Muscle of arm (tissue), 14 donors: ENCODE measurements at places on chromosomes 4 and X.

GRCh38 chrX:340641-341423, 22.2 kb upstream of the GTPBP6 start:
- DNase-seq: no peak

GRCh38 chrX:118536687-118537461, 41.3 kb downstream of the DOCK11 start:
- no peak for DNase-seq

DNA sequence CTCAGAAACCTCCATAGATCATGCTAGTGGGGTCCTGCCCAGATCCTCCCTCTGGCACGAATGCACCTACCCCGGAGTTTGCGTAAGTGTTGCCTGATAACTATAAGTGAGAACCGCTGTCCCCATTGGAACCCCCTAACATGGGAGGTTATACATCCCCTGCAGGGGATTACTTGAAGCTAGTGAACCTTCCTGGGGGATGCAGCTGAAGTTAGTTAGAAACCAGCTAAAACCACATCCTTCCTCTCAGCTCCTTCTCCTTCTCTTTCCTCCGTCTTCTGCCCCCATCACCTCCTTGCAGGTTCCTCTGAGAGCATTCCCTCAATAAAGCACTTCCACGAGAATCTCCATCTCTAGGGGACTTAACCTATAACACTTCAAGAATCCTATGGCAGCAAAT, 95.0 kb downstream of the ZNF827 start:
- no peak for DNase-seq

GRCh38 chr4:16472537-16472936, 246.3 kb upstream of the TAPT1 start:
- DNase-seq: no peak

DNA sequence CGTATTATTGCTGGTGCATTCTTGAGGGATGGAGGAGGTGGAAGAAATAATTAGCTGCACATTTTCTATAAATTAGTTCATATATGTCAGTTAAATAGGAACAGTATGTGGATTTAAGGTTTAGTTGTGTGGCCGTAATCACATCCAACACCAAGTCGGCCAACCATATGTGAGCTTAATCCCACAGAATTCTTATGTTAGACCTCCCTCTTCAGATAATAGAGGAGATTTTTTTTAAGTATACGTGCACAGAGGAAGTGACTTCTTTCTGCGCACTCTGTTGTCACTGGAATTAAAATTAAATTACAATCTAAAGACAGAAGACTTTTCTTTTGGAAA, 2.1 kb downstream of the SEPTIN11 start:
- DNase-seq: no peak

DNA sequence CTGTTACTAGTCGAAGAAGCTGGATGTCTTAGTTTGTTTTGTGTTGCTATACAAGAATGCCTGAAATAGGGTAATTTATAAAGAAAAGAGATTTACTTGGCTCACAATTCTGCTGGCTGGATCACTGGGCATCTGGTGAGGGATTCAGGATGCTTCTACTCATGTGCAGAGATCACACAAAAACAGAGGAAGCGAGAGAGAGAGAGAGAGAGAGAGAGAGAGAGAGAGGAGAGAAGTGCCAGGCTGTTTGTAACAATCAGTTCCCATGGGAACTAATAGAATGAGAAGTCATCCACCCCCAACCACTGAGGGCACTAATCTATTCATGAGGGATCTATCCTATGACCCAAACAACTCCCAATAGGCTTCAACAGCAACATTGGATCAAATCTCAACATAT, 66.2 kb upstream of the FAM9A start:
- DNase-seq: no peak

DNA sequence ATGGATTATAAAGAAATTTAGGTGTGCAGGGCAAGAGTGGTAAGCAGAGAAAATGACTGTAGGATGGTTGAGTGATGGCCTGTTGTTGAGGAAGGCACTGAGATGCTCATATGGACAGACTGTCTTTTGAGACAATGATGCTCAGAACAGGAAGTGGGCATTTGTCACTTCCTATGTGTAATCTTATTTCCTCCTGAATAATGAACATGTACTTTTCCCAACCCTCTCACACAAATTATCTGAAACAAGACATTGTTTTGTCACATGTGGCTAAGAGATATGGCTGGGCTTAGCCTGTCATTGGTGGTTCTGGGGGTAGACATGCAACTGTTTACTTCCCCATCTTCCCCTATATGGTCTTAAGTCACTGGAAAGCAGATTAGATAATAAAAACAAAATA, 240.5 kb downstream of the CFAP47 start:
- no peak for DNase-seq

- no peak for DNase-seq
These were observed 67.5 kb upstream of the NPY2R start for GRCh38 chr4:155140889-155141288.

- DNase-seq: no peak
These were observed 102.9 kb downstream of the PCDH7 start for GRCh38 chr4:30822911-30823551.

DNA sequence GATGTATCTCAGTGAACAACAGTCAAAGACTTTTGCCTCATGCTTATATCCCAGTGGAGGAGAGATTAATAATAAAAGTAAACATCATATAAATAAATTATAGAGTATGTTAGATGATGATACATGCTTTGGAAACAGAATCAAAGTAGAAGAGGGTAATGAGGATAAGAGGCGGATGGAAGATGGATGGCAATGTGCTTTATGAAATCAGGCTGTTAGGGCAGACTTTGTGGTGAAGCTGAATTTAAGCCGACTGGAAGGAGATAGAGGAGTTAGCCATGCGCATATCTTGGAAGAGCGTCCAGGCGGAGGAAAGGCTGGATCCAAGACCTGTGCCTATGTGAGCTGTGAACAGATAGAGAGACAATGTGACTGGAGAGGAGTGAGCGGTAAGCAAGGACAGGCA, 74.9 kb upstream of the GUCY1A1 start:
- no peak for DNase-seq

DNA sequence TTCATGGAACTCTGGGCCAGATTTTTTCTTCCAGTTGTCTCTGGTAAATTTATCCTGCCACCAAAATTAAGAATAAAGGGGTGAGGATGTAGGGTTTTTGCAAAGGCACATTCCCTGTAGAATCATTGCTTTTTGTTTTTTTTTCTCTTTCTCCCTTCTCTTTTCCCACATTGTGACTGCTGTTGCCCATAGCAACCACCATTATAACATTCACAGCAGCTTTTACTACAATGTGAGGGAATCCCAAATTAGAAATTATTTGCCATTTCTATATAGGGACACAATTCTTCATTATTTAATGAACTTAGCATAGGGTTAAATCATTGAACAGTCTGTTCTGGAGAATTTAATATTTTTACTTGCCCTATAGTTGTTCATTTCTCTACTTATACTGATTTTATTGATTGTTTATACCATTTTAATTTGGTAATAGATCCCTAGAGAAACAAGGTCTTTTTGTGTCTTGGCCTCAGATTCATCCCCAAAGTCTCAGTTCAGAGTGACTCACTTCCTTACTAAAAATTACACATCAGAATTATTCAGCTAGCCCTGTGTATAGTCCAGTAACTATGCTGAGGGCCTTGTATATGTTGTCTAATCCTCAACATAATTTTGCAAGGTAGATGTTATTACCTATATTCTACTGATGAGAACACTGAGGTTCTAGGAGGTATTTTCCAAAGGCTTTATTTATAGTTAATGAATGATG, 80.8 kb upstream of the ANK2 start:
- DNase-seq: no peak

GRCh38 chrX:96211953-96212352, 472.7 kb upstream of the DIAPH2 start:
- no peak for DNase-seq

DNA sequence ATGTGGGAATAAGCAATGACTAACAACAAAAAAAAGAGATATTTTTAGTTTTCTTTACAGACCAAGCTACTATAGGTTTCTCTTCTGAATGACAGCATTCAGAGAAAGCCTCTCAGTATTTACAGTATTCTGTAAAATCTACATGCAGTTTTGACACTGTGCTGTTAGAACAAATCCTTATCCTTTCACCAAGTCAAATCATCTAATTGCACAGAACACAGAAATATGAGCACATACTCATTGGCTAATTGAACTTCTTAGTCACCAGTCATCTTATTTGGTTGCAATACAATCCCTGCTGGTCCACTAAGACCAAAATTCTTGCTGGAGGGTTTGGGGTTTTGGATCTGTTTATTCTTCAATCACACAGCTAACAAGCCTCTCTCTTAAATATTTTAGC, 5.7 kb downstream of the ACOT9 start:
- DNase-seq: no peak

DNA sequence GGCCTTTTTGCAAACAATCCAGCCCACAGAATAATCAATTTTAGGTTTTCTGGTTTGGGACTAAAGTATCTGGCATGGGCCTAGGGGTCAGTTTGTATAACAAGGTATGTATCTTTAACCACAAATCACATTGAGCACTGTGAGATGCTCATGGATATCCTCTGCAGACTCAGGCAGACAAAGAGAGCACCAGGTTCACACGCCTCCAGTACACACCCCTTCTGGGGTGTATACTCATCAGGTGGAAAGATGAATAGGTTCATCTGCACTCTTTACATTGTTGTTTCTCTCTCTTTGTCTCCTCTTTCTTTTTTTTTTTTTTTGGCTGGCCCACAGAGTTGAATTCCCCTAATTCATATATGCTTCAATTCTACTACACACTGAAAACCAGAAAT, 21.1 kb downstream of the TEC start:
- no peak for DNase-seq

- DNase-seq: no peak
These were observed 97.6 kb downstream of the RAB28 start for GRCh38 chr4:13386405-13387107.

GRCh38 chr4:528296-528695, 29.3 kb downstream of the PIGG start:
- no peak for DNase-seq

GRCh38 chrX:150502979-150503897, 65.2 kb upstream of the MTM1 start:
- no peak for DNase-seq

DNA sequence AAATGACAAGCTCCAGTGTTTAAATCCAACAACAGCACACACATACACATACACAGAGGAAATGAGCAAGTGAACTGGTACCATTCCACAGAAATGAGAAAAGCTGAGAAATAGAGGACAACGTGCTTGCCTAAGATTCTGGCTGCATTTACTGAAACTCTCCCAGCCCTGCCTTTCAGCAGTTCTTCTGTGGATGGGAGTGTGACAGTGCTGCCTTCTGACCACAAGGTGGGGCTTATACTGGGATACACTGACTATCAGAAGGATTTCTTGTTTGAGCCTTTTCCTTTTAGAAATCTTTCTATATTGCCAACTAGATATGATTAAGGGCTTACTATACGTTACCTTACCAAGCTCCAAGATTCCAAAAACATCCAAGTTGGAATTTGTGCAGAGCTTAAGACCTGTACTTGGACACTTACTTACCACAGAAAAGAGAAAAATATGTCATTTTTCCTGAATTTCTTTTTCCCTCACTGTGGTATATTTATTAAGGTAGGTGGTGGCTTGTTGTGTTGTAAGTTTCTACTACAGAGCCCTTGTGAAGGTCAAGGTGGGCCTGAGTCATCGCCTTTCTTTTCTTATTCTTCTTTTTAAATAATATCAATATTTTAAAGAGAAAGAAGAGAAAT, 10.7 kb upstream of the CXCL8 start:
- peak; percentile 61 for DNase-seq

- DNase-seq: no peak
These were observed 266.3 kb downstream of the SPATA18 start for GRCh38 chr4:52317361-52317879.

DNA sequence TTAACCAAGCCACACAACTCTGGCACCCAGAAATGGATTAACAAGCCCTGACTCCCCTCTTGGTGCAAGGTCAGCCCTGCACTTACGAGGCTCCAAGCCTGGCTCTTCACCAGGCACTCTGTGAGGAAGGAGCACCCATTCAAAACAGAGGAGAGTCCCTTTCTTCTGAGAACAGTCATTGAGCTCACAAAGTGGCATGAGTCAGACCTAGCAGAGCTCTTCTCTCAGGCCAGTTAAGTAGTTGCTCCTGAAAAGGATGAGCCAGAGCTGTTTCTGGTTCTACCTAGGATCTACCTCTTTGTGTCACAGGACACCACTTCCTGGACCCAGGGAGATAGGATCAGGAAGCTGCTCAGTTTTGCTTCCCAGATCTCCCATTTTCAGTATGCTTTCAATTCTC, 48.2 kb downstream of the EVC2 start:
- DNase-seq: no peak

- no peak for DNase-seq
These were observed 12.2 kb upstream of the MTMR1 start for GRCh38 chrX:150680974-150681373.

- DNase-seq: no peak
These were observed 15.6 kb downstream of the XAGE3 start for GRCh38 chrX:52852110-52852860.

DNA sequence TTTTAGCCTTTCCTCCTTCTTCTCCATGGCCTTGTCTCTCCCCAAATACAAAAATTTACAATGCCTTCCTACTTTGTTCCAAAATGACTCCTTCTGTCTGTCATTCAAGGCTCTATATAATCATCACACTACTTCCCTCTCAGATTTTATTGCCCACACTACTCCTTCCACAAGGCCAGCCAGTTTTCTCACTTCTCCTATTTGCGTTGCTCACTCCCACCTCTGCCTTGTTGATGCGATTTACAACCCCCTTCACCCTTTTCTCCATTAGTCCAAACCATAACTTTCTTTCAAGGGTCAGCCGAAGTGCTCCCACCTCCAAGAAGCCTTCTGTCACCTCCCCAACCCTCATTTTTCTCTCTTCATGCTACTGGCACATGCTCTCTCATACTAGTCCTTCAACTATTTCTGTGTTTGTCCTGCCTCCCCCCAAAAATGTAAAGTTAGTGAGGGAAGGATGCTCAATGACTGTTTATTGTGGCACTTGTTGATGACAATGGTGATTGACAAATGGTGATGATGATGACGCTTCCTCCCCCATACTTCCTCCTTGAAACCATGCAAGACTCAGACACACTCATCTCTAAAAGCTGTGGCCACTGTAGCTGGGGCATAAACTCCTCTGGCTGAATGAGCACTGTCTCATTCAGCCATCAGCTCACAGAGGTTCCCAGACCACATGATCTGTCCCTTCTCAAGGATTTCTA, 2.7 kb upstream of the XKRX start:
- DNase-seq: no peak
